ENCODE measurements at places on chromosomes 7 and 10.

GRCh38 chr10:57822965-57823364 lies 444.7 kb downstream of the IPMK start:
- no peak for DNase-seq

DNA sequence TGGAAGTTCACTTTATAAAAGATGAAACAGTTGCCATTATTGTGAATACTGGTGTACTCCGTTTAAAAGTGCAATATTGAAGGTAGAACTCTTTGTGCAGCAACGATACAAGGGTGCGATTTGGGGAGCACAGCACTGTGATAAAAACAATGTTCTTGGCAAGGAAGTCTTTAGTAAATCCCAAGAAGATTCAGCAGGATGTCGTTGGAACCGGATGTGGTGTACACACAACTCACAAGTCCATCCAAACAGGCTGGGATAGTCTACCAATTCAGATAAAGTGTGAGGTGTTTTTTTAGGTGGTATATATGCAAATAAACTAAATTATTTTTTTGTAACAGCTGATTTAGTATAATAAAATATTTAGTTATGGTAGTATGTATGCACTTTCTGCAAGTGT lies 46.7 kb downstream of the ZNF777 start:
- DNase-seq = no peak

GRCh38 chr7:28237363-28237762 lies 56.8 kb upstream of the JAZF1 start:
- no peak for DNase-seq

GRCh38 chr10:60224066-60224705 lies 165.5 kb downstream of the ANK3 start:
- DNase-seq = no peak

DNA sequence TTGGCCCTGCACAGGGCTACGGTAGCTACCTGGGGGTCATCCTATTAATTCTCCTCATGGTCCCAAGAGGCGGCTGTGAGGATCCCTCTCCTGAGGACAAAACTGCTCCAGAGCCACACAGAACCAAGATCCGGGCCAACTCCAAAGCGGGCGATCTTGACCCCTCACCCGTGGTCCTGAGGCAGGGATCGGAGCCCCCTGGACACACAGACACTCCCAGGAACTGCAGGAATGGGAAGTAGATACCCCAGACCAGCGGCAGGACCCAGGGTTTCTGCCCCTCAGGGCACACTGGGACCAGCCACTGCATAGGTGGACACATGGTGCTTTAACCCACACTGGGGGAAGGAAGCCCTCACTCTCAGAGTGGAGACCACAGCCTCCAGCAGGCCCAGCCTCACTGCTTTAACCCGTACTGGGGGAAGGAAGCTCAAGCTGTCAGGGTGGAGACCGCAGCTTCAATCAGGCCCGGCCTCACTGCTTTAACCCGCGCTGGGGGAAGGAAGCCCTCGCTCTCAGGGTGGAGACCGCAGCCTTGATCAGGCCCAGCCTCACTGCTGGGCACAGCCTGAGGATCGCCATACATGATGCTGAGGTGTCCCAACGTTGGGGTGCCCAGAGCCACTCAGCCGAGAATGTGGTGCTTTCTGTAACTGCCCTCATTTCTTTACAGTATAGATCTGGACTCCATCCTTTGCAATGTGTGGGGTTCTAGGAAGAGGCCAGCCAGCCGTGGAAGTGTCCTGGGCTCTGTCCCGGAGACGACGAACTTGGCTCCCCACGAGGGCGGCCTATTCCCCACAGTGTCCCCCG lies 60.1 kb downstream of the DIP2C start:
- no peak for DNase-seq
